ENCODE measurements at places on chromosomes 4 and X. TPM values are rescaled to one million over a fixed set of nuclear protein-coding genes. Genes with fewer than 3 reads are reported as not detected.

LNX1 gene
- 30.9 TPM for total RNA-seq

JADE1 gene
- 46.1 TPM for total RNA-seq

MMRN1 gene
- 59.5 TPM for total RNA-seq

TMEM31 gene
- total RNA-seq = not detected

EPGN gene
- 0.73 TPM for total RNA-seq

CT45A3 gene
- total RNA-seq = not detected

DNA sequence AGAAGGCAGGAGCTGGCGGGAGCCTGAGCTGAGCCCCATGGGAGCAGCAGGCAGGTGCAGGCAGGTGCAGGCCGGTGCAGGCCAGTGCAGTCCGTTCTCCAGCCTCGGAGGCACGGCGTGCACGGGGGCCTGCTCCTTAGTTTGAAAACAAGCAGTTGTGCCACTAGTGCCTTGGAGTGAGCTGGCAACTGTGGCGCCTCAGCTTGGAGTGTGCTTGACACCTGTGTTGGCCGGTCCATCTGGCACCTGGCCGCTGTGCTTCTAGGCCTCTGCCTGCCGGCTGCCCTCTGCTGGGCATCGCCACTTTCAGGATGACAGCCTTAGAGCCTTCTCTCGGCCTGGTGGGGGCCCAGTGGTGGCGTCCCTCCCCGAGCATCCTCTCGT, 47.9 kb downstream of the RGS12 start:
- H3K4me1 ChIP-seq = peaks cover 12% of the 10 kb centered on the region
- H3K27me3 ChIP-seq = no peaks in the 10 kb centered on the region
- no peak overlapping the region for H3K27ac ChIP-seq

- no peak overlapping the region for H3K27ac ChIP-seq
- H3K4me1 ChIP-seq = peaks cover 30% of the 10 kb centered on the region
- peaks cover 21% of the 10 kb centered on the region for H3K27me3 ChIP-seq
- H3K36me3 ChIP-seq = no peaks in the 10 kb centered on the region
- DNase-seq = no peak
Observed at GRCh38 chr4:8155048-8155447, 3.6 kb downstream of the ABLIM2 start.

DNA sequence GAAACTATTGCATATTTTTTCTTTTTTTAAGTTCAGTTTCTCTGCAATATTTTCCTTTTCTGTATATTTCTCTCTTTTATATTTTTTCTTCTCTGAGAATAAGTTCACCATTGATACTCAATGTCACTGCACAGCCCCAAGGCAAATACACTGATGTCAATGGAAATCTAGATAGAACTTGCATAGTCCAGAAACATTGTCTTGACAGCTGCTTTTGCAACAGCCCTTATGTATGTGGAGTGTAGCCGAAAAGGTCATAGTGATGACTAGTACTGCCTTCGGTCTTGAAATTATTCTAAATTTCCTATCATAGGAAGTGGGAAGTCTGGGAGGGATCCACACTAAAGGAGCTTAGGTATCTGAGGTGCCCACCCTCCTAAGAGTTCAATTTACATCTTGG, 150.0 kb downstream of the SPOCK3 start:
- no peaks in the 10 kb centered on the region for H3K4me1 ChIP-seq
- H3K27ac ChIP-seq = no peak overlapping the region
- no peak overlapping the region for H3K4me3 ChIP-seq
- DNase-seq = no peak
- H3K27me3 ChIP-seq = no peaks in the 10 kb centered on the region
- no peaks in the 10 kb centered on the region for H3K36me3 ChIP-seq

DNA sequence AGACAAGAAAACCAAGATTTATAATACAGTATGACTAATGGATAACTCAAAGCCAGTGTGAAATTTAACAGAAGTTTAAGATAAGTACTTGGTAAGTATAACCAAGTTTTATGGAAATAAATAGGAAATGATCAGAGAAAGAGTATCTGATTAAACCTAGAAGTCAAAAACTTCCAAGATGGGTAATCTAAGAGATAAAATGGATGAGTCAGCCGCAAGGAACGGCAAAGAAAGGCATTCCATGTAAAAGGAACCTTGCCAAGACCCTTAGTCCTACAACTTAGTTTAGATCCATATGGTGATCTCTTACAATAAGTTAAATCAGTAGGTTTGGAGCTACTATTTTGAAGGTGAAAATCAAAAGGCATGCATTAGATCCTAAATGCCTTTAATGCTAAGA, 34.8 kb downstream of the LIN54 start:
- no peaks in the 10 kb centered on the region for H3K4me1 ChIP-seq
- H3K4me3 ChIP-seq = no peak overlapping the region
- DNase-seq = no peak

DNA sequence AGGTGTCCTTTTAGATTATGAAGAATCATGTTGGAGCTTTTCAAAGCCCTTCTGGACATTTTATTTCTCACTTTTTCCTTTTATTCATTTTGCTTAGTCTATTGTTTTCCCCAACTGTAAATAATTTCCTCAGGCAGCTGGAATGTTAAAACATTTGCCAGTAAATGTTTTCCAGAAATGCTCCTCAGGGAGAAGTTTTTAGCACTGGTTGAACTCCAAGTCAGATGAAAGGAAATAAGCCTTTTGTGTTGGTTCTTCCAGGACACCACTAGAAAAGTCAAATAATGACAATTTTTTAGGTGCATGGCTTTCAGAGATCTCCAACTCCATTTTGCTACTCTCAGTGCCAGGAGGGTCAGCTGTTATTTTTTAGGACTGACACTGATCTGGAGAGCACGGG, 127.9 kb downstream of the IL13RA2 start:
- no peaks in the 10 kb centered on the region for H3K36me3 ChIP-seq
- H3K27ac ChIP-seq = no peak overlapping the region
- DNase-seq = peak; percentile 6
- H3K27me3 ChIP-seq = no peaks in the 10 kb centered on the region
- no peak overlapping the region for H3K4me3 ChIP-seq
- H3K4me1 ChIP-seq = no peaks in the 10 kb centered on the region

DNA sequence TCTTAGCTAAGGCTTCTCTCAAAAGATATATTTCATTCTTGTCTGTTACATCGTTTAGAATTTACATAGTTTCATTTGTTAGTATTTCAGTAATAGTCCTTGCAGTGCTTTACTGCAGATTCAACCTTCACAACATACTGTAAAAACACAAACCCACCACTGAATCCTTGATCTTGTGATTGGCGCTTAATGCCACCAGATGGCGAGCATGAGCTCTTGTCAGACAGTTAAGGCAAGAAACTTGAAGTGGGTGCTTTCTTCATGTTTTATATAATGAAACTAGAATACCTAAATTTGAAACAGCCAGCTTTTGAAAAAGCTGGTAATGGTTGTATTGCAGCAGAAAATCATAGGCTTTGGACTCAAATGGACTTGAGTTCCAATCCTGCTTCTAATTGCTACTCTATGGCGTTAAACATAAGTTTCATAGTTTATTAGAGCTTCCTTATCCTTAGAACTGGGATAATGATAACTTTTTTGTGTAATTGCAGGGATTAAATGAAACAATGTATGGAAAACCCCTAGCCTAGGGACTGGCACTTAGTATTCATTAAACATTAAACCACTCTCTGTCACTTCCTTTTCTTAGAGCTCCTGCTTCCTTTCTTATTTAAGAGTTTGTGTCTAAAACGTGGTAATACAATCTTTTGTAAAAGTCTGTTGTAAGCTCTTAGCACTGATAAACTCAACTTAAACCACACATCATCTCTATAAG, 95.1 kb downstream of the USP9X start:
- H3K4me1 ChIP-seq = peaks cover 11% of the 10 kb centered on the region
- no peaks in the 10 kb centered on the region for H3K27me3 ChIP-seq
- peaks cover 22% of the 10 kb centered on the region for H3K36me3 ChIP-seq
- DNase-seq = peak; percentile 84
- H3K4me3 ChIP-seq = no peak overlapping the region

DNA sequence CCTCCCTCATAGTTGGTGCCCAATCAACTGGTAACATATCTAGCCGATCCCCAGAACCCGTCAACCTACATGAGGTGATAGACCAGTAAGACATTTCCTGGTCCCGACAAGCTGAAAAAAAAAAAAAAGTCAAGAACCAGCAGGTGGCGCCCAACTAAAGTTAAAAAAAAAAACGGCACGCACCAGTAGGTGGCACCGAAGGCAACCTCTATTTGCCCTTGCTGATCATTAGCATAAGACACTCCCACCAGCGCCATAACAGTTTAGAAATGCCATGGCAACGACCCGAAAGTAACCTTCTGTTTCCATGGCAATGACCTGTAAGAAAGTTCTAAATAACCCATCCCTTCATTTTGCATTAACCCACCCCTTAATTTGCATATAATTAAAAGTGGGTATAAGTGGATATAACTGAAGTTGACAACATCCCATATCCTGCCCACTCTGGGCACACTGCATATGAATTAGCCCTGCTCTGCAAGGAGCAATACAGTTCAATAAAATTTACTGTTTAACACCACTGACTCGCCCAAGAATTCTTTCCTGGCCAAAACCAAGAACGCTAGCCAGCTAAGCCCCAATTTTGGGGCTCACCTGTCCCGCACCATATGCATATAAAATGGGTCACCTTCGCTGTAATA, 83.9 kb upstream of the SPANXB1 start:
- H3K36me3 ChIP-seq = no peaks in the 10 kb centered on the region
- DNase-seq = peak; percentile 27
- no peak overlapping the region for H3K4me3 ChIP-seq
- H3K27ac ChIP-seq = no peak overlapping the region
- H3K4me1 ChIP-seq = no peaks in the 10 kb centered on the region
- no peaks in the 10 kb centered on the region for H3K27me3 ChIP-seq

DNA sequence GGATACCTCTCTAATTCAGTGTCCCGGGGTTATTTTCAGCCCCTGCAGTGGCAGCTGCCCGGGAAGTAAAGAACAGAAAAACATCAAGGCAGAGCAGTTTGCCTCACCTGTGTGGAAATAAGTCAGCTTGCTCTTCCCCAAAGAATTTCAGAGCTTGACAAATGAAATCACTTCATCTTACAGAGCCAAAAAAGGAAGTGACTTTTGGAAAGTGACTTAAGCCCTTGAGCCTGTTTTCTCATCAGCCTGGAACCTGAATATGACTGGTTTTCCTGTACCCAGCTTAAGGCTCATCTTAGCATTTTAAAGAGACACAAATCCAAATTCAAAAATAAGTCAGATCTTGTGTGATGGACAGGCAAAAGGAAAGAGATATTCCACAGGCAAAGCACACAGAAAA, 211.6 kb downstream of the RCHY1 start:
- no peaks in the 10 kb centered on the region for H3K27me3 ChIP-seq
- H3K36me3 ChIP-seq = no peaks in the 10 kb centered on the region
- no peak overlapping the region for H3K4me3 ChIP-seq
- no peak for DNase-seq

DNA sequence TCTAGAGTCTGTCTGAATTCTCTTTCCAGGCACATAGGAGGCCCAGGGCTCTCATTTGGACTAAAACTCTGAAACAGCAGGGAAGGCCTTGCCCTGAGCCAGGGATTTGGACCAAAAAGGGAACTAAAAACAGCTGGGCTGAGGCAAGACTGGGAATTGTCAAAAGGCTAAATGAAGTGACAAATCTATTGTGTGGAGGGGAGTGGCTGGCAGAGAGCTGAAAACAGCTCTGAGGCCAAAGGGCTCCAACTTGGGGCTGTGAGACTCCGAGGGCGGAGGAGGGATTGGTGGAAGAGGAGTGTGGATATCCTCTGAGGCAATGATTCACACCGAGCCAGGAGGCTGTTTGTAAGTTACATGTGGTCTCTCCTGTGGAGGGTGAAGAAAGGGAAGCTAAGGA, 63.2 kb downstream of the PHEX start:
- no peaks in the 10 kb centered on the region for H3K4me1 ChIP-seq
- no peaks in the 10 kb centered on the region for H3K36me3 ChIP-seq
- DNase-seq = no peak
- no peak overlapping the region for H3K4me3 ChIP-seq
- no peaks in the 10 kb centered on the region for H3K27me3 ChIP-seq

GRCh38 chrX:16666541-16666940, 16.6 kb downstream of the S100G start:
- peaks cover 5% of the 10 kb centered on the region for H3K4me1 ChIP-seq
- DNase-seq = no peak

DNA sequence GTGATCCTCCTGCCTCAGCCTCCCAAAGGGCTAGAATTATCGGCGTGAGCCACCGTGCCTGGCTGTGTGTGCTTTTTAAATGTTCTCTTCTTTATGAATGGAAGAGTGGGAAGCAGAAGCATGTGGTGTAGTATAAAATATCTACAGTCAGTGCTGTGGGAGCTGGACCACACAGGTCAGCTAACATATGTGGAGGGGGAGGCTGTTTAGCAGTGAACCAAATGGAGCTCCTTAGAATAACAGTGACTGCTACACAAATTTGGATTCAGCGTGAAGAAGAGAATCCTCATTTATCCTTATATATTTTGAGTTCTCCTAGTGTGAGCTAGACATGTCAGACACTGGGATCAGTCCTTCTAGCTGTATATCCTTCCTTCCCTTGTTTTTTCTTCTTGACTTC, 3.2 kb downstream of the SNX25 start:
- no peak overlapping the region for H3K27ac ChIP-seq
- no peaks in the 10 kb centered on the region for H3K36me3 ChIP-seq
- no peaks in the 10 kb centered on the region for H3K27me3 ChIP-seq
- H3K4me1 ChIP-seq = peaks cover 22% of the 10 kb centered on the region

GRCh38 chrX:72048510-72049455, 82.9 kb downstream of the RTL5 start:
- H3K4me3 ChIP-seq = no peak overlapping the region
- peaks cover 12% of the 10 kb centered on the region for H3K4me1 ChIP-seq
- H3K27me3 ChIP-seq = no peaks in the 10 kb centered on the region
- no peak overlapping the region for H3K27ac ChIP-seq

GRCh38 chr4:182975806-182976205, 58.6 kb upstream of the DCTD start:
- no peaks in the 10 kb centered on the region for H3K4me1 ChIP-seq
- DNase-seq = peak; percentile 29
- H3K4me3 ChIP-seq = no peak overlapping the region
- no peak overlapping the region for H3K27ac ChIP-seq

DNA sequence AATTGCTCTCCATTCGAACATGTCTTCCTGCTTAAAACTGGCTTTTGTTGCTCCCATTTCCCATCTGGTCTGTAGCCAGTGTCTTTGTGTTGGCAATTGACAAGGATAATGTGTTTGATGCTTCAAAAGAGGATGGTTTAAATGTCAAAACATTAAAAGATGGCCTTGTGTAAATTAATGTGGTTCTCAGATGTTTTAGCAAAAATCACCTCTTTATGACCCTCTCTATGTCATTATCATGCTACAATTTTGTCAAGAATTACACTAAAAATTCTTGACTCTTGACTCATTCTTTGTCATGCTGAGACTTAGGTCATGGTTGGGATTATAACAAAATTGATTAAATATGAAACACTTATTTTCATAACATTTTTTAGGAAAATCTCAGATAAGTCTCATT, 47.4 kb downstream of the TMEM131L start:
- H3K4me3 ChIP-seq = no peak overlapping the region
- H3K27me3 ChIP-seq = no peaks in the 10 kb centered on the region
- peaks cover 15% of the 10 kb centered on the region for H3K4me1 ChIP-seq
- no peak overlapping the region for H3K27ac ChIP-seq

- DNase-seq = no peak
- H3K27ac ChIP-seq = no peak overlapping the region
Observed at GRCh38 chr4:74440356-74440755, 4.6 kb upstream of the AREG start.
